Left lung (tissue), 14 donors: ENCODE measurements at places on chromosomes 4 and X.
A peak's percentile ranks its signal among the peaks of the same experiment; 100 is the strongest.

DNA sequence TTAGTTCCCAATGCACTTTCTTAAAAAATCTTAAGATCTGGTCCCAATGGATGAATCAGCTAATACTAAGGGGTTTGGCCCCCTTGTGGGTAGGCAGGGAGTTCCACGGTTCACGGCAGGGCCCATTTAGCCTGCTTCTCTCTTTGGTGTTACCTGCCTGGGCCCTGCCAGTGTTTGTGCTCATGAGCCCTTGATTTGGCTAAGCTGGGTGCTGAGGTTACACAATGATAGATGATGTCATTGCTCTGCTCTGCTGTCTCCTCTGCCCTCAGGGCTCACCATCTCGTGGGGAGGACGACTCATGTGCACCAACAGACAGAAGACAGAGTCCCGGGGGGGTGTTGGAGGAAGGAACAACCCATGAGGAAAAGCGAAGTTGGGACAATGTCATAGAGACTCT lies 24.4 kb downstream of the RTL5 start:
- DNase-seq = no peak

DNA sequence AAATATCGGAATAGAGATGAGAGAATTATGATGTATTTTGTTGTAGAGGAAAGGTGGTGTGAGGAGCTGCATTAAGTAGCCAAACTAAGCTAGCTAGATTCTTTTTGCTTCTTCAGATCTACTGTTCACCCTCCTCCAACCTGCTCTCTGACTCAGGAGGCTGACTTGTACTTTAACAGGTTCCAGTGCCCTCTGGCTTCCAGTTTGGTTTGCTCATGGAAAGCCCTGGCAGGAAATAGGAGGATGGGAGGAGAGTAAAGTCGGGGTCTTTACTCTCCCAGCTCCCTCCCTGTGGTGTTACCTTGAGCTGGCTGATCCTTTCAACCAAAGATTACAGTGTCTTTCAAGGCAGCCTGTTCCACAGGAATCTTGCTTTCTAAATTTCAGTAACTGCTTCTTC lies 277.0 kb upstream of the EDA2R start:
- DNase-seq = no peak

DNA sequence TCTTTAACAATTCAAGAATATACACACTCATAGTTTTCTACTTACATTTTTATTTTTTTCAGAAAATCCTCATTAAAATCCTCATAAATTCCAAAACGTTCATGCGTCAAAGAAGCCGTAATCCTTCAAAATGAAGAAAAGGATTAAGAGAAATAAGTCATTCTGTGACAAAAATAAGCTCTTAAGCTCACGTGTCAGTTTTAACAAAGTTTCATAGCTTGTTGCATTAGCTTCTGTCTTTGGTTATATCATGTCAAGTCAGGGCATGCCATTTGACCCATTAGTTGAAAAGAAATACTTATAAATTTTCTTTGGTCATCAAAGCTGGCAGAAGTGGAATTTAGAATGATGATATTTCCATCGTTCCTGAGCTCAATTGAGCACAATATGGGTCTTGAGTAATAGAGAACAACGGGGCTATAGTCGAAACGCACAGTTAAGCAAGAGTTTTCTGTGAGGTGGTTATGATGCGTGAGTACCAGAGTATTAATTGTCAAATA lies 185.2 kb upstream of the CTSO start:
- DNase-seq = no peak

GRCh38 chr4:100738196-100739165 lies 220.7 kb upstream of the EMCN start:
- no peak for DNase-seq

- no peak for DNase-seq
Observed at GRCh38 chrX:31227250-31227649, 155.4 kb upstream of the FTHL17 start.

DNA sequence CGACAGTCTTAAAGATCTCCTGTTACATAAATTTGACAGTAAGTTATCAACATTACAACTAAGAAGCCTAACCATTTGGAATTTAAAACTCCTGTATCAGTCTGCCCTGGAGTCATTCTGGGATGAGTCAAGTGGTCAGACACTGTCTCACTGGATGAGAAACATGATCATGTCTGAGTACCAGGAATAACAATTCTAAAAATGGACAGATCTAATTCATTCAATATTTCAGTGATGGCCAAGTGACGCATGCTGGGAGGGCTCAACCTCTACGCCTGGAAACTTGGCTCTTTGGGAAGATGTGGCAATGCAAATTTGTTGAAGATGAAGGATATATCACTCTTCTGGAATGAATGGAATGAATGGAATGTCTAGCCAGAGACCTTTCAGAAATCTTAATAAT lies 1427.2 kb downstream of the STIM2 start:
- DNase-seq = no peak

- DNase-seq = no peak
Observed at GRCh38 chrX:139224953-139225665, 305.4 kb upstream of the F9 start.

DNA sequence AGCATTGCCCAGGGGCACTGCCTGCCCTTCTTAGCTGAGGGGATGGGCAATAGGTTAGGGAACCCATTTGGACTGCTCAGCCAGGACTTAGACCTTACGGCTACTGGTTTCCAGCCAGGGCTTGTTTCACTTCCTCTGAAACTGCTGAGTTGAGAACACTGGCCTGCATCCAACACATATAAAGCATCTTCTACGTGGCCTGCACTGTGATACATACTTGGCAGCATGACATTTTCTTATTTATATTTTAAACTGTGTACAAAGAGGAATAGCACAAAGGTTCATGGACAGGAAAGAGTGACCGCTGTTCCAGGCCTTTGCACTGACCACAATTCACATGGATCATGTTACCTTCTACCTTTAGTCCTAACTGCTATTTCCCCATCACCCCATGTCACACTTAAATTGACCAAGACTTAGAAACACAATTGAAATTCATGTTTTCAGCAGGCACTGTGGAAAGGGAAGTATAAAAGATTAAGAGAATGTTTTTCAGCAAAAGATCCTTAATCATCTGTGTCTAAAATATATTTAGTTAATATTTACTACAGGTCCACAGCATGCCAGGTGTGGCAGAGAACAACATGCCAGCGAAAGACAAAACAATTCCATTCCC lies 43.7 kb downstream of the NLGN4X start:
- peak; percentile 1 for DNase-seq

DNA sequence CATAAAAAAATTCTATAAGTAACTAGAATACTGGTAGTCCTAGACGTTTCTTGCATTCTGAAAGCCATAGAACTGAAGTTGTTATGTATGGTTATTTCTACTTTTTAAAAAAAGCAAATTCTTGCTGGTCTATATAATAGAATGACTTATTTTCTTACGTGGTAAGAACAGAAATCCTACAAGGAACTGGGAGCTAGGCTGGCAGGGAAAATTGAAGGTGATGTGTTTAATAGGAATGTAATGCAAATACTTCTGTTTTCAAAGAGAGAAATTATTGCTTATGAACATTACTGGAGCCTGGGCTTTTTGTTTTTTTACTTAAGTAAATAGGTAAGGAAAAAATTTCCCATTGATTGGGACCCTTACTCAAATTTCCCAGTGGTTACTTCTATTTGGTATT lies 8.9 kb downstream of the CCNA2 start:
- no peak for DNase-seq

- no peak for DNase-seq
Observed at GRCh38 chrX:106897259-106897658, 5.9 kb downstream of the RIPPLY1 start.

DNA sequence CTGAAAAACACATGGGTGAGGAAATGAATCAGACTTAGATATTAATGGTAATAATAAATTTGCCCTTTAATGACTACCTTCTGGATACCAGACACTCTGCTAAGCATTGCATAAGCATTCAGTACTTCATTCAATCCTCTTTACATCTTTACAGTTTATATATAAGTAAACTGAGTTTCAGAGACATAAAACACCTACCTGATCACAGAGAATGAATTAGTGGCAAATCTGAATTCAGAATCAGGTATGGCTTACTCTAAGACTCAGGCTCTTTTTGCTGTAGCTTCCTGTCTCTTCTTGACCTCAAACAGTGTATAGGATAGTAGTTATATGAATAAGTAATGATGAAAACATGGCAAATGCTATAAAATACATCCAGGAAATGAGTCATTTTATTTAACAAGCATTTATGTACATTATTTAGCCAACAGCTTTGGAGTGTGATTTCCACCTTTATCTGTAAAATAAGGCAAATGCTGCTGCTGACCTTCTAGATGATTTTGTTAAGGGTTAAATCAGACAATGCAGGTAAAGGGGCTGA lies 83.9 kb downstream of the VEGFC start:
- no peak for DNase-seq

DNA sequence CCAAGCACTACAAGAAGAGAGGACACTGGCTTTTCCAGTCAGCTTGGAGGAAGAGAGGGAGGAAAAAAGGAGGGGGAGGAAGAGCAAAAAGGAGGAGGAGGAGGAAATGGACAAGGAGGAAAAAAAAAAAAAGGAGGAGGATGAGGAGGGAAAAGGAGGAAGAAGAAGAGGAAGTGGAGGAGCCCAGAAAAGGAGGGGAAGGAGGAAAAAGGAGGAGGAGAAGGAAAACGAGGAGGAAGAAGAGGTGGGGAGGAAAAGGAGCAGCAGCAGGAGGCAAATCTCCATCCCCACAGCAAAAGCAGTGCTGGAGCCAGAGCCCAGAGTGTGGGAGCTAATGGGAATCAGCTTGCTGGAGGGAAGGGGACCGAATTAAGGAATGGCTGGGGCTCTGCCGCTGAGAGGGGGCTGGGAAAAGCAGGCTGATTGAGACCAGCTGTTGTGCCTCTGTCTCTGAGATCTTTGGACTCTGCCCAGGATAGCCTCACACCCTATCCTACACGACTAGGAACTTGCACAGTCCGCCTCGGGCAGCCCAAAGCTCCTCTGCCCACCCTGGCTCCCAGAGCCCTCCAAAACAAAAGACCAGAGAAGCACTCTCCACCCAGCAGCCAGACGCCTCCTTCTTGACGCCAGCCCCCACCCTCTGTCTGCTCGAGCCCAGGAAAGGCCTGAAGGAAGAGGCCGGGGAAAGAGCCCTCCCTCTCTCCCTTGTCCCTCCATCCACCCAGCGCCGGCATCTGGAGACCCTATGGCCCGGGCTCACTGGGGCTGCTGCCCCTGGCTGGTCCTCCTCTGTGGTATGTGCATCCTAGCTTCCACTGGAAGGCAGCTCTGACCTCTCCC lies at the start of gene XPNPEP2:
Gene XPNPEP2 (plus strand): TSS at position 514 of the 843 bp plus-strand sequence. CDS start 235 bp downstream, at position 749.
- DNase-seq = no peak

DNA sequence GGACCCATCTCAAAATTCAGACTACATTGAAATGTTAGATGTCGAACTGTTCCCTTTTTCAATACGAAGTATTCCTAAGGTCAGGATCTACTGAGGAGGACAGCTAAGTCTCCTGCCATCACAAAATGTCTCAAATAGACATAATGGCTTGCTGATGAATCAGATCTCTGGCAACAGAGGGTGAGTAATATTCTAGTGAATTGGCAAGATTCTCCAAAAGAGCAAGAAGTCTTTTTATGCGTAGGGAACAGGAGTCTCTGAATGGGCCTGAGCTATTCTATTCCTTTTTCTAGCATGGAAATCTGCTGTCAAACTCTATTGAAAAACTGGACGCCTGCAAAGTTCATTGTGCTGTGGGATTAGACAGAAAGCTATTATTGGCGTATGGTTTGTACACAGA lies 145.4 kb downstream of the FNIP2 start:
- DNase-seq = no peak
